Activated CD4-positive, CD25-positive, alpha-beta regulatory T cell (primary cell): ENCODE measurements at places on chromosomes 2 and 18.

DNA sequence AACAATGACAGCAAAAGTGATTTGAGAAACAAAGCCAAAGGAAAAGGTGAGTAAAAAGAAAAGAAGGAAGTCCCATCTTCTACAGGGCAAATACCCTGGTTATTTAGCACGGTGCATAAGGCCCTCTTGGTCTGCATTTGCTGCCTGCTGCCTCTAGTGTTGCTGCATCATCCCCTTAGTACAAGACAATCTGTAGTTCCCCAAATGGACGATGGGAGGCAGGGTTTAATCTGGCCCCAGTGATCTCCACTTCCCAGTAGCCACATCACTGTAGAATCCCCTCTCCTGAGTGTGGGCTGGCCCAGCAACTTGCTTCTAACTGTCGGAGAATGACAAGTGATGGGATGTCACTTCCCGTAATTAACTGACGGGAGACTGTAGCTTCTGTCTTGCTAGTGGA is 85.1 kb downstream of the CTAGE1 start:
- DNase-seq: no peak

- DNase-seq: no peak
Observed at GRCh38 chr2:127422559-127423477, 4.6 kb downstream of the PROC start.

DNA sequence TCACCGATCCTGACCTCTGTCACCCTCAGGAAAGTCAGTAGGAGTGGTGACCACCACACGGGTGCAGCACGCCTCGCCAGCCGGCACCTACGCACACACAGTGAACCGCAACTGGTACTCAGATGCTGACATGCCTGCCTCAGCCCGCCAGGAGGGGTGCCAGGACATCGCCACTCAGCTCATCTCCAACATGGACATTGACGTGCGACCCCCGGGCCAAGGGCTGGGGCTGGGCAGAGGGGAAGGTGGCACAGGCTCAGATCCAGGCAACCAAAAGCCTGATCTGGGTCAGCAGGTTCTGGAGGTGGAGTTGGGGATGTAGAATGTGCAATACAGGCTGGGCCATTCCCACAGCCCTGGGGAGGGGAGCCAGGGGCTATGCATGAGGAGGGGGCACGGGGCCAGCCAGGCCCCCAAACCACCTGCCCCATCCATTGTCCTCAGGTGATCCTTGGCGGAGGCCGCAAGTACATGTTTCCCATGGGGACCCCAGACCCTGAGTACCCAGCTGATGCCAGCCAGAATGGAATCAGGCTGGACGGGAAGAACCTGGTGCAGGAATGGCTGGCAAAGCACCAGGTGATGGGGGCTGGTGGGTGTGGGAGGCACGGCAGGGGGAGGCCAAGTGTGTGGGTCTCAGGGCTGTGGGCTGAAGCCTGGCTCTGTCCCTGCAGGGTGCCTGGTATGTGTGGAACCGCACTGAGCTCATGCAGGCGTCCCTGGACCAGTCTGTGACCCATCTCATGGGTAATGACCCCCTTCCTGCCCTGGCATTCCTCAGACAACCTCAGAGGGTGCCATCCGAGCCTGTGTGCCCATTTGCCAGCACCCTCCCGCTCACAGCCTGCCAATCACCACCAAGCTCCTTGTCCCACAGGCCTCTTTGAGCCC is 1.4 kb downstream of the ALPI start:
- DNase-seq: no peak

DNA sequence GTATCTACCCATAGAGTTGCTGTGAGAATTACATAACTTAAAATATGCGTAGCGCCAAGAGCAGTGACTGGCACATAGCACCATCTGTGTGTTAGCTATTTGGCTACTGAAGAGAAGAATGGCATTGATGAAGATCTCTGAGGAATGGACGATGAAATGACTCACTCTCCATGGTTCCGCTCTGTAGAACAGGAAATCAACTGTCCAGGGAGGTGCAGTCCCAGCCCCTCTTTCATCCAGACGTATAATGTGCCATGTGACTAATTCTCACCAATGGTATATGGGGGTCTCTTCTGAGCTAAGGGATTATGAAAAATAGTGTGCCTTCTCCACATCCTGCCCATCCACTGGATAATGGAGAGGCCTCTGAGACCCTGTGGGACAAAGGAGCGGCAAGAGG is 254.8 kb downstream of the CYP26B1 start:
- DNase-seq: no peak

DNA sequence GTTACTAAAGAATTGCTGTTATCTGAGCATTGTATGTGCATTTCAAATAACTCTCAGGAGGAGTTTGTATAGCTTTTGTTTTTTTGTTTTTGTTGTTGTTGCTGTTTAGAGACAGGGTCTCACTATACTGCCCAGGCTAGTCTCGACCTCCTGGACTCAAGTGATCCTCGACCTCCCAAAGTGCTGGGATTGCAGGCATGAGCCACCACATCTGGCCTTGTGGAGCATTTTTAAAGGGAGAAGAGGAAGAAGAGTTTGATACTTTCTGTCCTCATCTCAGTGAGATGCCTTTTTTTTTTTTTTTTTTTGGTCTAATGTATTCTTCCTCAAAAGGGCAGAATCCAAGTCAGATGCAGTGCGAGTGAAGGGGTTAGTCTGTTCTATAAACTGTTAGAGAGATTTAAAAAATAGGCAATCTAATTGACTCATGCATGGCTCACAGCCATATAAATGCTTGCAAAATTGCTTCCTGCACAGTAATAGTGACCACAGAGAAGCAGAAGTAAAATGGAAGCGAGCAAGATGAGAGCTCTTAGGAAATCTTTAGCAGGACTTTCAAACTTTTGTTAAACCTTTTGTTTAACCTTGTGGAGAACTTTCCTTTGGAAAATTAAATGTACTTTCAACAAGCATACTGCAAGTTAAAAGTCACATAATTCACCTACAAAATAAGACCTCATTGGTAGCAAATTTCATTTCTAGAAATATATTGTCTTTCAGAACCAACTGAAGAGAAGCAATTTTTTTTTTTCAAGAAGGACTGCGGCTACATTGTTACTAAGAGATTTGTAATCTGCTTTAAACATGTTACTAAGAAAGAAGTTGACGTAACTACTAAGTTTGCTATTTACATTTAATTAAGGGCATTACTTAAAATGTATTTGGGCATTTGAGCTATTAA is 52.3 kb upstream of the ROCK1 start:
- DNase-seq: no peak

DNA sequence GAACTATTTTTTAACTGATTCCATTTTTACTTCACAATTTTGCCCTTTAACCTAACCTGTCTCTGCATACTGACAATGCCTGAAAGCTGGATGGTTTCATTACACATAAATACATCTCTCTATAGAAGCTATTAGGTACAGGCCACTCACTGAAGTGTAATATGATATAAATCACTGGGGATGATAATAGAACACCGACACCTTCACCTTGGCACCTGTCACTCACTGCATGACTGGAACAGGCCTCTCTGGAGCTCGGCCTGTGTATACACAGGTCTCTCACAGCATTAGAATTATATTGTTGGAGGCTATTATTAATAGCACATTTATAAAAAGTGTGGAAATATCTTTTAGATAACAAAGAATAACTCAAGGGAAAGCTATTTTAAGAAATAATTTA is 138.2 kb downstream of the TMEM131 start:
- no peak for DNase-seq

GRCh38 chr2:58543442-58543841 is 302.3 kb upstream of the FANCL start:
- DNase-seq: no peak

DNA sequence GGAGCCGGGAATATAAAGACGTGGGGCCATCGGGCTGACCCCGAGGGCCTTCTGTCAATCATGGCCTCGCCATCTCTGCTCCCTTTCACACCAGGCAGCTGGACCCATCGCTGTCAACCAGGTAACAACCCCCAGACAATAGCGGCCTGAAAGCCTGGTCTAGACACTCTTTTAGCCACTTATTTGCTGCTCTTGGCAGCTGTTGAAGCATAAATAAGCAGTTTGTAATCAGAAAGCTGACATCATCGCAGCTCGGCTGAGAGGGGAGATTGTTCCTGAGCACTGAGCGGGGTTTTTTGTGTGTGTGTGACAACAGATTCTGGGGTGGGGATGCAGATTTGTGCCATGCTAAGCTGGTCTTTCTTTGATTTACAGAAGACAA is 423.6 kb upstream of the POU3F3 start:
- no peak for DNase-seq

DNA sequence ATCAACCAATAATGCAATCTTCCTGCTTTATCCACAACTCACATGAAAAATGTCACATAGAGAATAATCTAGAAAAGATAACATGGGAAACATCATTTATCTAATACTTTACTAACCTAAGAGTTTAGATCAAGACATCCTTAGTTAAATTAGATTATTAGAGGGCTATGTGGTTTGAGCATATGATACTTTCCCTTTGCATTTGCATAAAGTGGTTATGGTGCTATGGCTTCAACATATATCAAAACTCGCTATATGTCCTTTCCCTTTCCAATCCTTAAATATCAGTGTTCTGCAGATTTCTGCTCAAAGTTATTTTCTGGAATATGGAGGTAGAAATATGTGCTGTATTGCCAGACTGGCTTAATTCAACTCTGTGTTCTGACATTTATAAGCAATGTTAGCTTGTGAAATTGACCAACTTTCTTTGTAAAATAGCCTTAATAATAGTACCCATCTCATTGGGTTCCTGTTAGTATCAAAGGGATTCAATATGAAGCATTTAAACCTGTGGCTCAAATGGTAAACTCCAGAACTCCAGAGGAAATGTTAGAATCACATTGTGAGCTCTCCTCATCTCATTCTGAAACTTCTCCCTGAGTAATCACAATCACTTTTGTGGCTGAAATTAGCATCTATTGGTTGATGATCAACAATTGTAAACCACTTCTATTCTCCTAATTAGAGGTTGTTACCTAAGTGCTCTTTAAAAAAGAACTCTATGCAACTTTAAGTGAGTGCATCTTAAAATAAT is 1089.9 kb upstream of the SLC39A10 start:
- no peak for DNase-seq

DNA sequence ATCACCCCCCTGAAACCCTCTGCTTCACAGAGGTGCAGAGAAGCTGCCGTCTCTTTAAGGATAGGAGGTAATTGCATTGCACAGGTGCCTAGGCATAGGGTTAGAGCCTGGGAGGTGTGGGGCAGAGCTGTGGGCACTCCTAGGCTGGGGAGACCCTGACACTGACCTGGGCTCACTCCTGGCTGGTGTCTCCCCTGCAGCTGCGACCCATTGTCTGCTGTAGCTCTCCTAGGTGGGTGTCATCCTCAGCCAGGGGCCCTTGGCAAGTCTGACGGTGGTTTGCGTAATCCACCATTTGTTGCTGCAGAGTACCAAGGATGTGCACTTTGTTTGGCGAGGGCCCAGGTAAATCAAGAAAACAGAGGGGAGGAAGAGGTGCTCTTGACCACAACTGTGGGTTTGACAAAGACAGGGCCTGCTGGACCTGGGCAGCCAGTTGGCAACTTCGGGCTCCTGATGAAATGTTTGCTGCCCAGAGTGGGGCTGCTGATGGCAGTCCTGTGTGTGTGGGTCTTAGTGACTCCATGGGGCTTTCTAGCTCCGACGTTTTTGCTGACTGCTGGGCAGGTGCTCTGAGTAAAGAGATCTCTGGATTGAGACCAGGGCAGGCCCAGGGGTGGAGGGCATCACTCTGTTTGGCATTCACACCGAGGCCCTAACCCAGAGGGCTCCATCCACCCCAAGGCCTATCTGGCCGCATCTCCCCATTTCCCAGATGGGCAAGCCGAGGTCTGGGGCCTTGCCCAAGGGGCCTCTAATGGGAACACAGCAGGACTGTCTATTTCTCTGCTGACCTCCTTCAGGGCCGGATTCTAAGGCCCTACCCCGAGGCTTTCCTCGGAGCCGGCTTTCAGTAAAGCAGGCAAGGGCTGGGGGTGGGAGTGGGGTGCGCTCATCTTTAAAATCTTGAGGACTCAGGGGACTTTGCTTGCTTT is 67.7 kb downstream of the EDAR start:
- DNase-seq: no peak

DNA sequence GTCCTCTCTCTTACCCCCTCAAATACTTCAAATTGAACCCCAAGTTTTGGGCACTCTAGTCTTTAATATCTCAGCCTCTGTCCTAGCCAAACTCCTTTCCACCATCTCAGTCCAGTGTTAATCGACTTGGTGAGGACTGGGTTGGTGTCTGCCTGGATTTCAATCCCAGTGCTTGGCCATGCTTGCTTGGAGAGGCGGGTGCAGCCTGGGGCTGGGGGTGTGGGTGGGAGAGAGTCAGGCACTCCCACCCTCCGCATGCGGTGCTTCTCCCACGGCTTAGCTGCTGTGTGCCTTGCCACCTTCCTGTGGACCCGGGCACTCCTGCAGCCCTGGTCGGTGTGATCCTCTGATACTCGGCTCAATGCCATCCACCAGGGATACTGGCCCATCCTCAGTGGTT is 220.8 kb upstream of the HDAC4 start:
- no peak for DNase-seq

DNA sequence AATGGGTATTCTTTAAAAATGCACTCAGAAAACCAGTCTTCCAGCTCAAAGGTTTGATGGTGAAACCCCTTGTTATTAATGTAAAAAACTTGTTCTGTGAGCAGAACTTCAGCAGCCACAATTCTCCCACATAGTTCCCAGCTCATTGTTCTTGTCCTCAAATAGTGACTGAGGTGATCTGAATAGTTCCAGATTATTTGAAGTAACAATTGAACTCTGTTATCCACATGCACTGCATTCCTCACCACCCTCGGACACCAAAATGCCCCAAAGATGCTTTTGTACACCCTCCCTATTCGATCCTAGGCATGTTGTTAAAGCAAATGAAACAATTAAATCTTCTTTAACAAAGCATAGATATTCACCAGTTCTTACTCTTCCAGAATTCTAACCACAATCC is 2186.8 kb upstream of the CELF4 start:
- no peak for DNase-seq

DNA sequence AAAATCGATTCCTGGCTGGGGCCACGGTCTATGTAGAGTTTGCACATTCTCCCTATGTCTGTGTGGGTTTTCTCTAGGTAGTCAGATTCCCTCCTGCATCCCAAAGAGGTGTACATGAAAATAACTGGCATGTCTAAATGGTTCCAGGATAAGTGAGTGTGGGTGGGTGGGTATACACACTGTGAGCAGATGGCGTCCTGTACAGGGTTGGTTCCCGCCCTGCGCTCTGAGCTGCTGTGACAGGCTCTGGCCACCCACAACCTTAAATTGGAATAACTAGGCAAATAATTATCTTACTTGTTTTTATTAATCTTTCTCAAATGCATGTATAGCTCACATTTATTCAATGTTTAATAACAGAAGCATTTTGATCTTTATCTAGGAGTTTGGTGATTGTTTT is 16.3 kb downstream of the THOC1 start:
- no peak for DNase-seq

DNA sequence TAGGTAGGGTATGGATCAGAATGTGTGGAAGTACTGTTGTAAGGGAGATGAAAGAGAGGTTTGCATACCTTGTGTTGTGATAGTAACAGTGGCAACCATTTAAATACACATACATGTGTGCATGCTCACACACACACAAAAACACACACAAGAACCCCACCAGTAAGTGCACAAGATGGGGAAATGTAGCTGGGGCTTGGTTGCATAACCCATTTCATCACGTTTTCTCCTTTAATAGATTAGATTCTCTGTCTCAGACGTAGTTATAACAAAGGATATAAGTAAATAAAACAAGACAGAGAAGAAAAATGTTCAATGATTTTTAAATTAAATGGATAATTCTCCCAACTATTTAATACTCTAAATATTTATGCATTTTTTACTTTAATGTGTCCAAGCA is 13.4 kb downstream of the ARHGAP15 start:
- DNase-seq: no peak

GRCh38 chr2:228417526-228417925 is 236.0 kb upstream of the SPHKAP start:
- no peak for DNase-seq
